ENCODE measurements at places on chromosomes 7 and 10.

DNA sequence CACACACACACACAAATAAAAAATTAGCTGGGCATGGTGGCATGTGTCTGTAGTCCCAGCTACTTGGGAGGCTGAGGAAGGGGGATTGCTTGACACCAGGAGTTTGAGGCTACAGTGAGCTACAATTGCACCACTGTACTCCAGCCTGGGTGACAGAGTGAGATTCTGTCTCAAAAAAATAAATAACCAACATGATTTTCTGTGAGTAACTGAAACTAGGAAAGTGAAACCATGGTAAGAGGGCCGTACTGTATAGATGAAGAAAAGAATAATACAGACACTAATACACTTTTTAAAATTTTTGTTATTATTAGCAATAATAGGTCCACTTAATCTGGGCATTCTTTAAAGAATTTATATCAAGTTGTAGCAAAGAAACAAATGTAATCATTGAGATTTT is 170.9 kb downstream of the HGF start:
- DNase-seq, result no peak

DNA sequence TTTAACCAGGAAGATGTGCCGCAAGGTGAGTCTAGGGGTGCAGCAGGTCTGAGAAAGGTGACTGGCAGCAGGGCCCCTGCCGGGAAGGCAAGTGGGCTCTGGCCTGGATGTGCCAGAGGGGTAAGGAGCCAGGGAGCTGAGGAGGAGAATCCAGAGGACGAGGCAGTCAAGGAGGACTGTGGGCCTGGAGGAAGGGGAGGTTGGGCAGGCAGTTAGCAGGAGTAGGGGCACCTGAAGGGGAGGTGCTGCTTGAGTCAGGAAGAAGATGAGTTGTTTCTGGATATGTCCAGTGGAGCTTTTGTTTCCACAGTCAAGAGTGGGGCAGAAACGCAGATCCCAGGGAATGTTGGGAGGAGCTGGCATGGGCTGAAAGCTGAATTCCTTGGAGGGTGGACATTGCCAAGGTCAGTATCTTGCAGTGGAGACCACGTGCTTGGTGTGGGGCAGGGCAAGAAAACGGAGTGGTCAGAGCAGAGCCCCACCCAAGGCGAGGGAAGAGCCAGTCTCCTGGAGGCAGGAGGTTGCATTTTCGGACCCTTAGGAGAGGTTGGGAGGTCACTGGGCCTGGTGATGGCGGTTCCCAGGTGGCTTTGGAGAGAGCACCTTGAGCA is 34.0 kb downstream of the MINDY4 start:
- no peak for DNase-seq

- DNase-seq, result no peak
These were observed 124.4 kb downstream of the SEC23IP start for GRCh38 chr10:120016906-120017305.

- DNase-seq, result no peak
These were observed 9.4 kb upstream of the ZNF107 start for GRCh38 chr7:64656489-64656888.

- DNase-seq, result no peak
These were observed 38.5 kb upstream of the LOXL4 start for GRCh38 chr10:98306501-98306900.

DNA sequence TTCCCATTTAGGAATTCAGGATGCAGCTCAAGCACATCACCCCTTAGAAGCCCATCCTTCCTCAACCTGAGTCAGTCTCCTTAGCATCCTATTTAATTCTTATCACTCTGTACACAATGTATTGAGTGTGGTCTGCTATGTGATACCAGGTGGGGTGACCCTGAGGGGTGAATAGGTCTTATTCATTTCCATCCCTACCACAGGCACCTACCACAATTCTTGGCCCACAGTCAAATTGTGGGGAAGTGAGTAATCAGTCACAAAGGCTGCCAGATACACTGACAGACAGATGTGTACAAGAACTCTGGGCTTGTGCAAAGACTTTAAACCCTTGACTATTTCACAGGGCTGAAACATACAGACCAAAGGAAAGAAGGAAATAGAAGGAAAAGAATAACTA is 560.5 kb downstream of the PARD3 start:
- DNase-seq, result no peak

DNA sequence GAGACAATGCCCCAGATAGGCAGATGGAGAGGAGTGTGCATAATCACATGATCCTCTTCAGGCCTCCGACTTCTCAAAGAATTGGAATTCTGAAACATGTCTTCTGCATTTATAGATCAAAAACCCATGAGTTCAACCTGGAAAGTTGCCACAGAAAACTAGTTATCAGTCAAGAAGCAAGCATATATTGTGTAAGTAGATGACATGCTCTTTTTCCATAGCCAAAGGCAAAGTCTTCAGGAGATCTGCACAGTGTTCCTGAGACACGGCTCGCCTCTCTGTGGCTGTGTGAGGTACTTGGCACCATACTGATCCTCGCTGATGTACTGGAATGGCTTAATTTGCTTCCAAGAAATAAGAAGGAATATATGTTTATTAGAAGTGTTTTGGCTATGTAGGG is 213.5 kb upstream of the MKI67 start:
- no peak for DNase-seq

DNA sequence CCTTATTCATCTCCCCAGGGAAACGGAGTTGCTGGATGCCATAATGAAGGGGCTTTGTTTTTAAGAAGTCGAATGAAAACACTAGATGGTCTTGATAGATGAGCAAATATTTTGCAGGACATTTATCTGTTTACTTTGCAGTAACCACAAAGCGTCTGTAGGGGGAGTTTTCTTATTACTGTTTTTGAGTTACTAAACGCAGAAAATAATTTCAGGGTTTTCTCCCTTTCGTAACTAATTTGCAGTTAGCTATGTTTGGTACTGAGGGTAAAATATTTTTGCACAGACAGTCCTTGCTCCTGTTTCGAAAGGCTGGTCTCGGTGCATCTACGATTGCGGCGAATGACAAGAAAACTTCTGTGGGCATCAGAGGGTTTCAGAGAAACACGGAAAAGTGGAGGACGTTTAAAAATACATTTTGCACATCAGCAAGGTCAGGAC is 505.6 kb upstream of the MKI67 start:
- no peak for DNase-seq

DNA sequence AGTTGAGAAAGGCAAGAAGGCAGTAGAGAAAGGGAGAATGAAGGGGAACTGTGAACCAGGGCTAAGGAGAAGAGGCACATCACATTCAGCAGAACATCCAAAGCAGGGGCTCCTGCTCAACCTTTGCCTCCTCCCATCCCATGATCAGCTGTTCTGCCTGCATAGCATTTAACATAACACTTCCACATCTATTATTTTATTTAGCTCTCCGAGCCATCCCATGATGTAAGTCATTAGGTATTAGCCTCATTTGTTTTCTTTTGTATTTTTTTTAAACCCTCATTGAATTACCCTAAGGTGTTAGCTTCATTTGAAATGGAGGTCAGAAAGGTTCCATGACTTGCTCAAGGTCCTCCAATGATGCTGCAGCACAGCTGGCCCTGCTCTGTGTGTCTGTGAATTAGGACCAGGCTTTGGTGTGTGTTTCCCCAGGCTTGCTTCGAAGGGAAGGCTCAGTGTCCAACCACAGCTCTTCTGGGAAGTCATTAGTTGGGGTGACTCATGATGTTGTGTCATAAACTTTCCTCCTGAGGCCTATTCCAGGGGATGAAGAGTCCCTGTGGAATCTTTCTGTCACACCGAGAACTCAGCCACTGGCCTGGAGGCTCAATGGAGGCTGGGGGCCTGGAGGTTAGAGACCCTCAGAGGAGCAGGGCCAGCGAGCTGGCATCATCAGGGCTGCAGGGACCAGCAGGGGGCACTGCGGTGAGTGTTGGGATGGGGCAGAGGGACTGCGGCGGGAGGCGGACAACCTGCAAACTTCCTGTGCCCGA is 16.5 kb downstream of the NPFFR1 start:
- DNase-seq, result no peak

GRCh38 chr7:138000081-138000701 is 1.7 kb downstream of the CREB3L2 start:
- DNase-seq, result no peak

DNA sequence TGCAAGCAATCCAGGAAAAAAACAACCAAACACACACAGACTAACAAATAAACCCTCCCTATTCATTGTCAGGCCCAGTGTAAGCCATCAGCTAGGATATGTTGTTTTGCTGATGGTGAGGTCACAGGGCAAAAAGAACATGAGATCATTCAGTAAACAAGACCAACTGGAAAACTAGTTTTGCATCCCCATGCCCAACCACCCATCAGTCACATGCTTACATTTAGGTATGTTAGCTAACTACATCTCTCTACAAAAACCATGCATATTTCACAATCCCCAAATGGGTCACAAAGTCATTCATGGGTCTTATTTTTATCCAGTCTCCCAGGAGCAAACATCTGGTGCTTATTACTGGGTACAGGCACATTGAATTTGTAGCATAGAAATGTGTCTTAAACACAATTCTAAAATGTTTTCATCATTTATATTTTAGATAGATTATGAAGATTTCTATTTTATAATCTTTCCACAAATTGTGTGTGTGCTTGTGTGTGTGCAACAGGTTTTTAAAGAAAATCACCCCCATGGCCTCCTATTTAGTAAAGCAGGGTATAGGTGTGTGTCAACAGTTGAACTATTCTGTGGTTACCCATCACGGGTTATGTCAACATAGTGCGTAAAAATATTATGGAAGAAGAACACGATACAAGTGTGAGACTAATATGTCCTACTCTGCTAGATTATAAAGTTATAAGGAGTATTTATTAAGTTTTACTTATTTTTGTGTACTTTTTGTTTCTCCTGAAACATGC is 103.8 kb upstream of the AKR1E2 start:
- DNase-seq, result no peak

DNA sequence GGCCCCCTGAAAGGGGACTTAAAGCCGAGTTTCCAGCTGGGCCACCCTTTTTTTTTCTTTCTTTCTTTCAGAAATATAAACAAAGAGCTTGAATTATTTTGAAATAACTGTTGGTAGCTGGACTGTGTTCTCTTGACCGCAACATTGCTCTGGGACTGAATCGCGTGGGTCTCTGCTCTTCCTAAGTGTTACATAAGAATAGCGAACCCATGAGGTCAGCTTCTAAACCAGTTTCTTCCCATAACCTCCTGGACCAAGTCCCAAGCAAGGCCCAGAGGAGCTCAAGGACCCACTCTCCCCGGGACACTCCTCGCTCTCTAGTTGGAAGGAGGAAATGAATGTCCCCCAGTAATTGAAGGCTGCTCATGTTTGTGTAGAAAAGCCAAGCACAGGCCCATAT is 91.1 kb downstream of the CXCL12 start:
- no peak for DNase-seq

DNA sequence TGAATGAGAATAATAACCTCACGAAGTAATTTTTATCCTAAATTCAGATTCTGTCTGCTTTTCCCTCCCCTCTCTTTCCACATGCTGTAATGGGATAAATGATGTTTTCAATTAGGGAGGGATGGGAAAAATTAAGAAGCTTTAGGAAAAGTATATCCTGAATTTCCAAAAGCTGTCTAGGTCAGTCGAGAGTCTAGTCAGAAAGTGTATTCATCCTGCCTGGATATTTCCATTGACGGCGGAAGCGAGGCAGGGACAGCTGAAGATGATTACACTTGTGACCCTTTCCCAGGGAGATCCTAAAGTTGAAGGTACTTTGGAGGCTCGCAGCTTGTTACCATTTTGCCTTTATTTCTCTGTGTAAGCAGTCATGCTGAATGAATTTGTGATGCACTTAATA is 204.1 kb downstream of the ZNF365 start:
- no peak for DNase-seq

GRCh38 chr7:118590107-118590506 is 365.6 kb downstream of the ANKRD7 start:
- DNase-seq, result no peak

DNA sequence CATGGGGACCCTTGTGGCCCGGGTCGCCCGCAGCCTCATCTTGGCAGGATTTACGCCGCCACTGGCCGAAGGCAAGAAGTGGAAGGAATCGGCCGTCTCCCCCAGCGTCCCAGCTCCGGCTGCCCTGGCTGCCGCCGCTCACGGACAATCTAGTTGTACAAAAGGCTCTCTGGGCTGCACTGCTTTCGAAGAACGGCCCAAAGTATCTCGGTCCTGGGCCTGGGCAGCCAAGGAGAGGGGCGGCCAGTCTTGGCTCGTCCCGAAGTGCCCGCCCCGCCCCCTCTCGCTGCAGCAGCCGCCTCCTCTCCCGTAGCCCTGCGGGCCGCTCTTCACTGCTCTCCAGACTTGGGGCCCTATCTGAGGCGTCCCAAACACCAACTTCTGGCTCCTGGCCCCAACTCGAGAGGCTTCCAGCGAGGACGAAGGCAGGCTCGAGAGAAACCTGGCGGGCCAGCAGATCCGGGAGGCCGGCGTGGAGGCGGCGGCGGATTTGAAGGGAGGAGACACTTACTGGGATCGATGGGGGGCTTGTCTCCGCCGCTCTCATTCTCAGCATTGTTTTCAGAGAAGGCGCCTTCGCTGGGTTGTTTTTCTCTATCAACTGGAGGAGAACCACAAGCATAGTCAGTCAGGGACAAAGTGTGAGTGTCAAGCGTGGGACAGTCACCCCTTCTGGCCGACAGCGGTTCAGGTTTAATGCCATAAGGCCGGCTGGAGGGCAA is 809 bp downstream of the HOXA9 start:
- DNase-seq, result no peak

DNA sequence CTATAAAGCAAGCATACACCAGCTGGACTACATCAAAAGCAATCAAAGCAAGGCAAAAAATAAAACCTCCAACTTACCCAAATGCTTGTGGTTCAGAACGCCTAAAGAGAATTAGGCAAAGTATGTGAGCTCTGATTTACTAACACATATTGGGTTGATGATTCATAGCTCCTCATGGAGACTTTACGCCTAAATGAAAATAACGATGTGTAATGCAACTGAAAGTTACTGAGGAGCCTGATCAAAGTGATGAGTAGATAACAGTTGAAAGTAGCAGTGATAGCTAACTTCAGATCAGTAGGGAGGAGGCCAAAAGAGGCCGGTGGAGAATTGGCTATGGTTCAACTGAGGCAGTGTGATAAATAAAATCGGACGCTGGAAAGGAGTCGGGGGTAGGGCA is 85.0 kb downstream of the MPP7 start:
- no peak for DNase-seq

- no peak for DNase-seq
These were observed 877.6 kb downstream of the LRMDA start for GRCh38 chr10:76309070-76309469.

DNA sequence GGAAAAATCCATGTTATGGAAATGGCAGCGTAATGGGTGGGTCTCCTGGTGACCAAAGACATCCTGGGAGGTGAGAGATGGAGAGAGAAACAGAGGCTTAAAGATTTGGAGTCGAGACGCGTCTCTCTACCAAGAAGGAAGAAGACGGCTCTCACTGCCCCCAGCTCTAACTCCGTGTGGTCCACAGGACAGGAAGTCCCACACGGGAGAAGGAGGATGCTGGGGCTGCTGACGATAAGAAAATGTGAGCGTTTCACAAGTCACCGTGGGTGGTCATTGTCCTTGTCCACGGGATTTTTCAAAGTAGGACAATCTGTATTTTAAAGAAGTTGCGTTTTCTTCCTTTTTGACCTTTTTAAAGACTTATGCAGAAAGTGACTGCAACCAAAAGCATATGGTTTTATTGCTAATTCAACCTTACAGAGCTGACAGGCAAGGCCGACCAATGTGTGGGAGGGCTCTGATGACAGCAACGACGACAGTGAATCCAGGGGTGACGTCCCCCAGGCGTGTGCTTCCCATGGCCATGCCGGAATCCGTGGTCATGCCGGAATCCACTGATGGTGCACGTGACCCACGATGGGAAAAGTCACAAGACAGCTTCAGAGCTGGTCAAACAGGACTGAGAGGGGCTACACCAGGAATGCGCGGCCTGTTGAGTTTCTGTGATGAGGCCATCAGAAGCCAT is 341.2 kb downstream of the PTPRN2 start:
- DNase-seq, result no peak

- no peak for DNase-seq
These were observed 53.1 kb downstream of the SHOC2 start for GRCh38 chr10:110972231-110973134.

Data from stimulated activated CD4-positive, alpha-beta T cell treated with anti-CD3 and anti-CD28 coated beads, Interleukin-15, amount 100 ng/mL, for 1 hour (primary cell).